H7 (cell line): ENCODE measurements at places on chromosomes 6 and 20.
A peak's percentile ranks its signal among the peaks of the same experiment; 100 is the strongest.

- no peak for DNase-seq
Measured at GRCh38 chr20:25380945-25381614, 9.6 kb downstream of the ABHD12 start.

GRCh38 chr20:58585753-58586540 lies 65.1 kb upstream of the STX16 start:
- no peak for DNase-seq

DNA sequence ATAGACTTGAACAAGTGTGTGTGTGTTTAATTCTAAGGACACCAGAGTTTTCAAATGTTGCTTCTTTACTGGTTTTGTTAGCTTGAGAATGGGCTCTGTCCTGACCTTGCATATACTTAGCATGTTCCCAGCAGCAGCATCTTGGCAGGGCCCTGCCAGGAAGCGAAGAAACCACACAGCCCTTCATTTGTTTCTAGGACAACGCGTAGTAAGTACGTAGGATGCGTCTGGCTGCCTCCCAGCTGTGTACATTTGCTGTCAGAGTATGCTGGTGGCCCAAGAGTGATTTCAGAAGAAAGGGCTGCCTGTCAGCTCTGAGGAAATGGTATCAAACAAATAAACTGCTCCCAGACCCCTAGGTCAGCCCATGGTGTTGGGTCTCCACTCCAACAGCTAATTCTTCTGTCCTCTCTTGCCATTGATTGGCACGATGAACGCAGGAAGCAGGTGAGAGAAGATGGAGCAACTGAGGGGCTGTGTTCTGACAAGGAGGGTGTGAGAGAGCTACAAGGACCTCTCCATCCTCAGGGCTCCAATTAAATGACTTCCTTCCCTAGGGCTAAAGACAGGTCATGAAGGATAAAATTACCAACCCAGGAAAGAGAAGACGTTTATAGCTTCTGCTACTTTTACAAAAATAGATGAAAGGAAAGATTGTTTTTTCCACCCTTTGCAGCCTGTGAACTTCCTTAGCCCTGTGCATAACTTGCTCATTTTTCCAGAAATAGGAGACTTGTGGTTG lies 55.9 kb upstream of the HDDC2 start:
- no peak for DNase-seq

DNA sequence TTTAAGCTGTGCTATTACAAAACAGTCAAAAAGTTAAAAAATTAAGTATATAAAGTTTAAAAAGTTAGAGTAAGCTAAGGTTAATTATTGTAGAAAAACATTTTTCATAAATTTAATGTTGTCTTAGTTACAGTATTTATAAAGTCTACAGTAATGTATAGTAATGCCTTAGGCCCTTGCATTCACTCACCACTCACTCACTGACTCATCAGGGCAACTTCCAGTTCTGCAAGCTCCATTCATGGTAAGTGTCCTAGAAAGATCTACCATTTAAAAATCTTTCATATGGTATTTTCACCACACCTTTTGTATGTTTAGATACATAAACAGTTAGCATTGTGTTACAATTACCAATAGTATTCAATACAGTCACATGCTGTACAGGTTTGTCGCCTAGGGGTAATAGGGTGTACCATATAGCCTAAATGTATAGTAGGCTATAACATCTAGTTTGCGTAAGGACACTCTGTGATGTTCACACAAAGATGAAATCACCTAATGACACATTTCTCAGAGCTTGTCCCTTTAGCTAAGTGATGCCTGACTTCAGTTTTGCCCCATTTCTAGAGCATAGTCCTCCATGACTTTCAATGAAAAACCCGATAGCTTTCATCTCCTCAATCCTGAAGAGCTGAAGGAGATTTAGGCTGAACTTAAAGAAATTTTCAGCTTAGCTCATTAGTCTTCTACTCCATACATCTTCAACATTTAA lies 14.9 kb upstream of the HLA-DRA start:
- DNase-seq, result no peak

- DNase-seq, result no peak
Measured at GRCh38 chr6:71229477-71229876, 59.1 kb upstream of the OGFRL1 start.

- no peak for DNase-seq
Measured at GRCh38 chr20:16132036-16132798, 441.0 kb downstream of the KIF16B start.

GRCh38 chr6:1678201-1678600 lies 68.5 kb downstream of the FOXC1 start:
- DNase-seq, result peak; percentile 41

DNA sequence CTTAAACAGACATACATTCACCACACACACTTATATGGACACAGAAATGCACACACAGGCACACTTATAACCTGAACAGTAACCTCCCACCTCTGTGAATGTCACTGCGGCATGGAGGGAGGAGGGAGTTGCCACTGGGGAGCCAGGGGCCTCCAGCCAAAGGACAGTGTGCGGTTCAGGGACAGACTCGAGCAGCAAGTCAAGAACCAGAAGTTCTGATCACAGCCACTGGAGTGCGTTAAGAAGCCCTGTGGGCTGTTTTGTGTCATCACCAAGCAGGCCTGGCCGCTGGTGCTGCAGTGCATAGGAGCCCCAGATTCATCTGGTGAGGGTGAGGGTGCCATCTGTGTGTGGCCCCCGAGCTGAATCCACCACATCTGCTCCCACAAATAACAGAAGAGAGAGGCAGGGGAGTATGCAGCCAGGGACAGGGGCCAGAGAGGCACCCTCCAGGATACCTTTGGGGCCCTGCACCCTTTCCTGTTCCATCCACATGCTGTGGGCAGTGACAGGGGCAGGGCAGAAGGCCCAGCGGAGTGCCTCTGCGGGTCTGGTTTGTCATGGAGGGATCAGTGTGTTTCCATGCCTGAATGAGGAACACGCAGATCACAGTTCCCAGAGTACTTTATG lies 20.3 kb downstream of the SYNDIG1 start:
- no peak for DNase-seq

DNA sequence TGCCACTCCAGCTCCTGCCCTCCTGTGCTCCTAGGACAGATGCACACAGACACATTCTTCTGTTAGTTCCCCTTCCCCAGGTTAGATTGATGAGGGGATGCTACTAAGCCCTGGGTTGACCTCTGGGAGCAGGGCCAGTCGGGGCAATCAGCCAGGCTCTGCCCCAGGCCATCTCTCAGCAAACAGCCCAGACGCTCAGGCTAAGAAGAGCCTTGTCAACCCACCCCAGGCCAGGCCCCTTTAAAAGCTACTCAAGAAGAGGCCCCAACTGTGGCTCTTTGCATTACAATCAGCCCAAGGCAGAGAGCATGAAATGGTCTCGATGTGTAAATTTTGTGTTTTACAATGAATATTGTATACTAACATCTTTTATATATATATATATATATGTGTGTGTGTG lies 107.4 kb downstream of the TFAP2A start:
- DNase-seq, result peak; percentile 76

DNA sequence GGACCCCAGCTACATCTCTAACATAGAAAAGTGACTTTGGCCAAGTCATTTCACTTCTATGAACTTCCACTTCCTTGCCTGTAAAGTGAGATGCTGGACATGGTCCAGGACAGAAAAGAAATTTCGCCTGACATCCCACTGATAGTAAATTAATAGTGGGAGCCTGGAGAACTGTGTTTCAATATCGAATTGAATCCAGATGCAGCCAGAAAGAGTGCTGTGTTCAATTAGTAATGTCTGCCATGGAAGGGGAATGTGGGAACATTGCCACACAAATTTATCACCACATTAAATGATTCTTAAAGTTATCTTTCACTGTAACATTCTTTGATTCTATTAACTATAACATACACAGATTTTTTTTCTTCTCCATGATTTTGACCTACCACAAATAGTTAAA lies 255.0 kb downstream of the HACE1 start:
- no peak for DNase-seq

- DNase-seq, result no peak
Measured at GRCh38 chr20:44581515-44581914, 864 bp upstream of the PKIG start.

GRCh38 chr20:35004749-35005462 lies 49.2 kb downstream of the MYH7B start:
- peak; percentile 32 for DNase-seq

- DNase-seq, result no peak
Measured at GRCh38 chr6:133805876-133806275, 83.0 kb upstream of the TCF21 start.

DNA sequence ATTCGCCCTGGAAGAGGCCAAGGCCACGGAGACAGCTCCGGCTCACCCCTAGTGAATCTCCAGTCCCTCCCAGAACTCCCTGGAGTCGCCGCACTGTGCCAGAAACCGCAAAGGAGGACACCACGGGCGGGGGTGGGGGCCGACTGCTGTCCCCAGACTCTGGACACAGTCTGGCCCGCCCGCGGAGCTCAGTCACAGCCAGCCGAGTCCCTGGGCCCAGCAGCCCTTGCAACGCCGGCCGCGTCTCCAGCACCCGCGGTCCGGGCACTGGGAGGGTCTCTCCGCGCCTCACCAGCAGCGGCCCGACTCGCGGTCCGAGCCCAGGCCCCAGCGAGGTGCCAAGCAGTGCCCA lies 518 bp downstream of the PEX6 start:
- DNase-seq, result peak; percentile 83

- DNase-seq, result peak; percentile 16
Measured at GRCh38 chr6:112501705-112502104, 154.6 kb downstream of the RFPL4B start.

DNA sequence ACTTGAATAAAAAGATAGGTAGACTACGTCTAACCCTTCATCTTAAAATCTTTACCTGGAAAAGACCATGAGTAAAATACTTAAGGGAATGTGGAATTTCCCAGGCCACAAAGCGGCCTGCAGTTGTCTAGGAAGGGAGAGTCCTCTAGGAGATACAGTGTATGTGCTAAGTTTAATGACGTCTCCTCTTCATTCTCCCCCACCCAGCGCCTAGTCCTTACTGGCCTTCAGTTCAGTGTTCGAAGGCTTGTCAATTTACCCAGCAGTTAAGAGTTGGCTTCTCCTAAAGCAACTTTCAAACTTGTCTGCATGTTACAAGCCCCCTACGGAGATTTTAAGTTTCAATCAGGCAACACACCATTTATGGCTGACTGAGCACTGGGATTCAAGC lies 35.2 kb downstream of the HFE start:
- no peak for DNase-seq

DNA sequence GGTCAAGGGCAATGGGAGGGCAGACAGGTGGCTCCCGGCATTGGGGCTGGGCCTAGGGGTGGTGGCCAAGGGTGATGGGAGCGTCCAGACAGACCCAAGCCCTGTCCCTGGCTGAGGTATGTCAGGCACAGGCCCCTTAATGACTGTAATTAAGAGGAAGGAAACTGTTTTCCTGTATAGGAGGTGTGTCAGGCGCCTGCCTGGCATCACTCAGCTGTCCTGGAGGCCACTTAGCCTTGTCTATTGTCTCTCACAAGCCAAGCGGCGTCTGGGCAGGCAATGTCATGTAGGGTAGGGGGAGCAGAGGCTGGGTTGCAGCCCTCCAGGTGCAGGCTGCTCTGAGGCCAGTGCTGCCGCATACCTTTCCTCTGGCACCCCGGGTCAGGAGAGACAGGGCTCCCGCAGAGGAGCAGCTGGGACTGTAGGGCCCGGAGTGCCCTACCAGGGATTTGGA lies 3.9 kb upstream of the FAM83C start:
- peak; percentile 75 for DNase-seq

- DNase-seq, result no peak
Measured at GRCh38 chr6:154494592-154495311, 15.7 kb downstream of the CNKSR3 start.

GRCh38 chr6:151413372-151414145 lies 22.2 kb upstream of the ZBTB2 start:
- no peak for DNase-seq

DNA sequence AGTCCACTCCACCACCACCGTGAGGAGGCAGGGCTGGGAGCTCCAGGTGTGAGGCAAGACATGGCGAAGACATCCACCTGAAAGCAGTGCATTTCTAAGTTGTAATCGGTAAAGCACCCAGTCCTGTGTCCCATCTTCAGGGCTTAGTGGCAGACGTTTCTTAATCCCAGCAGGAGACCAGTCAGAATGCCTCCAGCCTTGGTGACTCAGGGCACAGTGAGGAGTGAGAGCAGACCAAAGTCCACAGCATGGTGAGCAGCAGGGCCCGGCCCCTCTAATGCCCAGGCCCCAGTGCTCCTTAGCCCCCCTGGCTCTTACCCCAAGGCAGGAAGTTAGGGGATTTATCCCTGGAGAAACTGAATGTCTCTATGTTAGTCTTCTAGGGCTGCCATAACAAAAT lies 183.9 kb downstream of the SYNDIG1 start:
- no peak for DNase-seq

- peak; percentile 77 for DNase-seq
Measured at GRCh38 chr20:51042657-51043247, 19.8 kb upstream of the KCNG1 start.

GRCh38 chr6:68159433-68159832 lies 475.6 kb upstream of the ADGRB3 start:
- DNase-seq, result no peak

- peak; percentile 38 for DNase-seq
Measured at GRCh38 chr20:36717657-36718056, 28.2 kb downstream of the NDRG3 start.

DNA sequence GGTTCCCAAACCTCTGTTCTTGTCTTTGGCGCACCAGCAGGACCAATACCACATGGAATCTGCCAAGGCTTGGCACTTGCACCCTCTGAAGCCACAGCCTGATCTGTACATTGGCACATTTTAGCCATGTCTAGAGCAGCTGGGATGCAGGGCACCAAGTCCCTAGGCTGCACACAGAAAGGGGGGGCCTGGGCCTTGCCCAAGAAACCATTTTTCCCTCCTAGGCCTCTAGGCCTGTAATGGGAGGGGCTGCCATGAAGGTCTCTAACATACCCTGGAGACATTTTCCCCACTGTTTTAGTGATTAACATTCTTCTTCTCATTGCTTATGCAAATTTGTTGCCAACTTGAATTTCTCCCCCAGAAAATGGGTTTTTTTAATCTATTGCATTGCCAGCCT lies 5.4 kb upstream of the FAM120B start:
- no peak for DNase-seq

- DNase-seq, result no peak
Measured at GRCh38 chr6:144360401-144360800, 75.3 kb downstream of the UTRN start.

GRCh38 chr6:111669326-111669725 lies 63.6 kb upstream of the TRAF3IP2 start:
- no peak for DNase-seq

- no peak for DNase-seq
Measured at GRCh38 chr6:138371720-138372119, 6.0 kb upstream of the SMIM28 start.

DNA sequence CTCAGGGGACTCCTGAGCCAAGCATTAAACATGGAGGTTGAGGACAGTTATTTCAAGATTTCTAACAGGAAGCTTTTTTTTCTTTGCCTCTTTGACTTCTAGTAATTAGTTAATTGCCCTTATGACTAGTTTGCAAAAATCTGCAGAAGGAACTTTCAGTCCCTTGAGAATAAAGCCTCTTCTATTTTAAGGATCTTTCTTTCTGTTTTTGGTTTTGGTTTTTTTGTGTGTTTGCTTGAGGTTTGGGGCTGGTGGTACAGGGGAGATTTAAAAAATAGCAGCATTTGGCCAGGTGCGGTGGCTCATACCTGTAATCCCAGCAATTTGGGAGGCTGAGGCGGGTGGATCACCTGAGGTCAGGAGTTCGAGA lies 259.3 kb downstream of the BMP7 start:
- DNase-seq, result no peak
